ENCODE measurements at places on chromosomes 5 and 9.
A peak's percentile ranks its signal among the peaks of the same experiment; 100 is the strongest.

- DNase-seq, result no peak
These were observed 147.2 kb upstream of the LHFPL2 start for GRCh38 chr5:78795757-78796156.

- DNase-seq, result no peak
These were observed 171.1 kb downstream of the TARS1 start for GRCh38 chr5:33611877-33612276.

DNA sequence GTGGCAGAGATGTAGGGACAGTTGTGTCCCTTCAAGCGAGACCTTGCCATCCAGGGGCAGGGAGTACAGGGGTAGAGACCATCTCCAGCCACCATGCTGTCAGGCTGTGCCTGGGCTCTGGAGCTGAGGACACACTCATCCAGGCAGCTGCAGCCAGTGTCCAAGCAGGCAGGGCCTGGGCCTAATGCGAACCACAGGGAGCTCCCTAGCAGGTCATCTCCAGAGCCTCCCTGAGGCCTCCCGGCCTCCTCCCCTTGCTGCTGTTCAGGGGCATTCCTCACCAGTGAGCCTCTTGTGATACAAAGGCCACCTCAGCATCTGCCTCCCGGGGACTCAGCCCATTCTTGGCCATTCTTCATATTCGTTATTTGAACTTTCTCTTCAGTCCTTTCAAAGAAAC is 35.0 kb downstream of the TPPP start:
- DNase-seq, result no peak

GRCh38 chr5:93246090-93246855 is 334.7 kb downstream of the NR2F1-AS1 start:
- no peak for DNase-seq

GRCh38 chr9:131214876-131215275 is 61.4 kb downstream of the FAM78A start:
- no peak for DNase-seq

DNA sequence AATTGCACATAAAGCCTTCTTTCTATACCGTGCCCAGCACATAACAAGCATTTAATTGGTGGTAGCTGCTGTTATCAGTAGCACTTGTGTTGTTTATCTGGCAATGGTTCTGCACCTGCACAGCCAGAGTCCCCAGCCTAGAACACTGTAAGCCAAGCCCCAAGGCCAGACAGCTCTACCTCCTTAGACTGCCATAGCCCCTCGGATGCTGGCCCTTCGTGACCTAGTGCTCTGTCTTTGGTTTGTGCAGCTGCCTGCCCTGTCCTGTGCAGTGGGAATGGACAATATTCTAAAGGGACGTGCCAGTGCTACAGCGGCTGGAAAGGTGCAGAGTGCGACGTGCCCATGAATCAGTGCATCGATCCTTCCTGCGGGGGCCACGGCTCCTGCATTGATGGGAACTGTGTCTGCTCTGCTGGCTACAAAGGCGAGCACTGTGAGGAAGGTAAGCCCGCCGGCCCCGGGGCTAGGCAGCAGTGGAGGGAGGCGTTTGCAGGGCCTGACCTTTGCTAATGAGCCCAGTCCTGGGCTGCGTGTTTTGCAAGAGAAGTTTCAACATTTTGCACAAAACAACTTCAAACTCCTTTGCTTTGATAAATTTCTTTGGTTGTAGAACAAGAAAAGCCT is 173.3 kb upstream of the WWC1 start:
- no peak for DNase-seq

- no peak for DNase-seq
These were observed 277.2 kb upstream of the CDH9 start for GRCh38 chr5:27315363-27316270.

GRCh38 chr5:377326-377981 is 55.9 kb downstream of the AHRR start:
- DNase-seq, result peak; percentile 16

GRCh38 chr5:144076521-144077083 is 93.9 kb downstream of the YIPF5 start:
- no peak for DNase-seq

- peak; percentile 19 for DNase-seq
These were observed 191.6 kb upstream of the MSX2 start for GRCh38 chr5:174532455-174533453.

DNA sequence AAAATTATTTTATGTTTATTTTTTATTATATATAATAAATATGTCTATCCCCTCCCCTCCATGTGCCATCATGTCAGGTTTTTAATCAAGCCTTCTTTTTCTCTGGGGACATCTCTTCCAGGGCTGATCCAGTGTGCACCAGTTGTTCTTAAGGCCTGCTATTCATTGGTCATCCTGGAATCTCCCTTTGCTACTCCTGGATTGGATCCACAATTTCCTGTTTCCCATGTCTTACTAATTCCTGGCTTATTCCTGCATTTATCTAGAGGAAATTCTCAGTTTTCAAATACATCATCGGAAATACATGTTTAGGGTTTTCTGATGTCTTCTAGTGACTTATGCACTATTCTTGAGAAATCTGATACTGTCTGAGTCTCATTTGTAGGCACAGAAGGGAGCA is 56.8 kb downstream of the ANGPTL2 start:
- no peak for DNase-seq

- no peak for DNase-seq
These were observed 8.8 kb upstream of the PANK3 start for GRCh38 chr5:168587987-168588386.

GRCh38 chr5:53069626-53070025 is 39.9 kb downstream of the MOCS2 start:
- peak; percentile 68 for DNase-seq

- no peak for DNase-seq
These were observed 99.4 kb downstream of the DRD1 start for GRCh38 chr5:175344331-175345195.

DNA sequence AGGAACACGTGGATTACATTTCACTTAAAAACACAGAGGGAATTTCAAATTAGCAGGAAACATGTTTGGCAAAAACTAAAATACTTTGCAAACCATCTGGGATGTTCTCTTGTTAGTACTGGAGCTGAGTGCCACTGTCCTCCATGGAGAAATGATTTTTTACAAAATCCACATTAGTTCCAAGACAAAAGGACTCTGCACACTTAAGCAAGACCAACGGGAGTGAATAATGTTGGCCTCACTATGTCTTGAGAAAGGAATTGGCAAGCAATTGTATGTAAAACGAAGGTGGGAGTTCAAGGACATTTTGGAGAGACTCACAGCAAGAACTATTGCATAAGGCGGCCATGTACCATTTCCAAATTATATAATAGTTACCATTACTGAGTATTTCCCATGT is 547.5 kb downstream of the EBF1 start:
- no peak for DNase-seq

DNA sequence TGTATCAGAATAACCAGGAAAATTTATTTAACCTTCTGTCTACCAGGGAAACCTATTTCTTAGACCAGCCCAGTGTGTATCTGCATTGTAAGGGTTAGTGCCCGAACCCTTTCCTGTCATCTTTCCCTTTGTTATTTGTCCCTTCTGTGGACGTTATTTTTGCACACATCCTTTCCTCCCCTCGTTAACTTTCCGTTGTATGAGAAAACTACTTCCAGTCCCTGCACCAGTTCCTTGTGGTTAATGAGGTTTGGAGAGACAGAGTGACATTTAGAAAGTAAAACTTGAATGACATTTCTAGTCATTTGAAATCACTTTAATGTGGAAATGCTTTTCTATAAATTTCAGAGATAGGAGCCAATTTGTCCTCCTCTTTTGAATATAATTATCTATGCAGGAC is 4.3 kb upstream of the IFNB1 start:
- DNase-seq, result no peak

DNA sequence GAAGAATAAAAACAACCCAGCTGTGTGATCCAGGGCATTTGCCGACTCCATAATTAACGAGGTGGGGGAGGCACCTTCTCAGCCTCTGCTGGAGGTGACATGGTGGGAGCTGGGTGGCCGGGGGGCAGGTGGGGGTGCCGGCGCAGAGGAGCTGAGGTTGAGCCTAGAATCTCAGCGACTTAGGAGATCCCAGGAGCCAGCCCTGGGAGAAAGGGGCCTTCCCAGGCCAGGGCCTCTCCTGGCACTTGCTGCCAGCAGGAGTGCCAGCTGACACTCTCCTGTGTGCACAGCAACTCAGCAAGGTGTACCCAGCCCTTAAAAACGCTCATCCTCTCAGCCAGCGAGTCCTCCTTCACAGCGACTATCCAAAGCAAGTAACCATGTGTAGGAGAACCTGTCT is 62.8 kb upstream of the FCN1 start:
- DNase-seq, result no peak

- DNase-seq, result no peak
These were observed 46.2 kb upstream of the TNPO1 start for GRCh38 chr5:72770266-72770665.

DNA sequence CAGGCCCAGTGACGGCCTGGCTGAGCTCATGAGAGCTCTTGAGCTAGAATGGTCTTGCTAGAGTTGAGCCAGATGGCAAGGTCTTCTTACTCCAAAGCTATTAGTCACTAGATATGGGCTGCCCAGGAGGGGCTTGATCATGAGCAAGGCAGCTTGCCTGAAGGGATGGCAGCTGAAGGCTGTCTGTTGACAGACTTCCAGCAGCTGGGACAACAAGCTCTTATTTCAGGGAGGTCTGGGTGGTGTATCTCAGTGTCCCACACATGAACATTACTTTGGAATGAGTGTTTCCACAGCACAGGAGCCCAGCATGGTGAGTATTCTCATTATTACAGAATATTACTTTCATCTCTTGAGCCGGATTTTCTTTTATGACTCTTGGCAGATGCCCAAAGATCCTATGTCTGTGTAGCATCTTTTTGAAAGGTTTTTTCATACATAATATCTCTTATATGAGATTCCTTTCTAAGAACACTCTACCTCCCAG is 414.1 kb downstream of the ARHGEF28 start:
- no peak for DNase-seq

- DNase-seq, result no peak
These were observed 95.7 kb downstream of the HOMER1 start for GRCh38 chr5:79418276-79418675.

GRCh38 chr5:345404-346195 is 24.1 kb downstream of the AHRR start:
- no peak for DNase-seq

- DNase-seq, result no peak
These were observed 67.1 kb downstream of the COL5A1 start for GRCh38 chr9:134708672-134709038.

DNA sequence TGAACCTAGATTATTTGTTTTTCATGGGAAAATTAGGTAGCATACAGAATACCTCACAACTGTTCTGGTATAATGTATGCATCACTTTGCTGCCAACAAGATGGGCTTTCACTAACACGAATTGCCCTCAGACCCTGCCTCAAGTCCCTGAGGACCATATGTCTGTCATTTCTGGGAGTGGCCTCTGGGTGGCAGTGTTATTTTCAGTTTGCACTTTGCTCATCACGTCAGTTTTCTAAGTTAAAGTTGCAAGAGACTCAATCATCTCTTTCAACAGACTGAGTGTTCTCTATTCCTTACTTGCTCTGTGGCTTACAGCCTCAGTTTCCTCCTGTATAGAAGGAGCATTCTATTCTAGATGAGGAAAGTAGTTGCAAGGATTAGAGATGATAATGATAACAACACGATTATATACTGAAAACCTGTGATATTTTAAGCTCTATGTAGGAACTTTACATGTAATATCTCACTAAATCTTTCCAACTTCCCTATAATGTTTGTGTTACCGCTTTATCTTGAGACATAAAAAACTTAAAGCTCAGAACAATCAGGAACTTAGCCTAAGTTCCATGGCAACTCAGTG is 55.7 kb downstream of the TSSK1B start:
- peak; percentile 64 for DNase-seq

DNA sequence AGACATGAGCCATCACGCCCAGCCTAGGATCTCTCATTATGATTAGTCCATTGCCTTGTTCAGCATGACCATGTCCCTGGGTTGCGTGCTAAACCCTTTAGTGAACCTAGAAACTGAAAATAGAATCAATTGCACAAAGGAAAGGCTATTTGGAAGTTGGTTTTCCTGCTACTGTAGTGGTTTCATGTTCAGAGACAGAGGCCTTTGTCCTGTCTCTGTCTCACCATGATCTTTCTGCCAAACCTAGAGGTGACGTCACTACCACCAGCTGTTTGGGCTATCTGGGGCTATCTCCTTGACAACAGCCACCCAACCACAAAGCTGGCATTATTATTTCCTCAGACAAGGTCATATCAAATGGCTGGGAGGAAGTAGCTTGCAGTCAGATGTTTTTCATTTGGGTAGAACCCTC is 4.0 kb upstream of the CDK5RAP2 start:
- no peak for DNase-seq

- peak; percentile 47 for DNase-seq
These were observed 118.6 kb downstream of the SPEF2 start for GRCh38 chr5:35736280-35736679.

DNA sequence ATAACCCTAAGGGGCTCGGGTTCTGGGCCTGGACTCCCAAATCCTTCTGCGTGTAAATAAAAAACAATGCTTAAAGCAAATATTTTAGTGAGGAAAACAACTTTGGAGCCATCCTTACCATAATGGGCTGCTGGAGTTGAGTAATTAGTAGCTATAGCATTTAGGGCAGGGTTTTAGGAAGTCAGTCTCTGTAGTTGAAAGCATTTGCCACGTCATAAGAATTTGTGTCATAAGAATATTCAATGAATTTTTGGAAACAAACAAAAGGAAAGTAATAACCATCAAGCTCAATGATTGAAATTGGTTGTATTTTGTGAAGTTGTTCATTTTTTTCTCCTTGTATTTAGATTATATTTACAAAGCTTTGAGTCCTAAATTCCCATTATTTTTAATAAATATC is 114.8 kb upstream of the ELL2 start:
- no peak for DNase-seq

DNA sequence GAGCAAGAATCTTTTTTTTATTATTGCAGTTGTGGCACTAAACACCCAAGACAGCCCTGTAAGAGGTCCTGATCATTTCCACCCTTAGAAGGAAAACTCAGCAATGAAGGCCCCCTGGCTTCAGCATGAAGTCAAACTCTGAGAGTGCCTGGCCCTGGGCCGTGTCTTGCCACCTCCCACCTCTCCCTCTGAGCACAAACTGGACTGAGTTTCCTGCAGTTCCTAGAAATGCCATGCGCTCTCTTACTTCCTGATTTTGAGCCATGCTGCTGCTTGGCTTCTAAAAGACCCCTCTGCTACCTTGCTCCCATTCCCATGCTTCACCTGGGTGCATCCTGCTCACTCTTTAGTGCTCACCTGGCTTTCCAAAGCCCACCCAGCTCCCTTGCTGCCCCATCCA is 140.4 kb upstream of the KLF9 start:
- DNase-seq, result no peak

DNA sequence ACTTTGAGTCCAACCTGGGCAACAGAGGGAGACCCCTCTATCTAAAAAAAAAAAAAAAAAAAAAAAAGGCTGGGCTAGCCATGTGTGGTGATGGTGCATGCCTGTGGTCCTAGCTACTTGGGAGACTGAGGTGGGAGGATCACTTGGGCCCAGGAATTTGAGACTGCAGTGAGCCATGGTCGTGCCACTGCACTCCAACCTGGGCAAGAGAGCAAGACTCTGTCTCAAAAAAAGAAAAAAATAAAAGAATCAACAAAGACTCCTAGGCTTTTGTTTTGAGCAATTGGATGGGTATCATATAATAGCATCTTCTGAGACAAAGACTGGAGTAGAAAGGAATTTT is 481.7 kb upstream of the PAPPA start:
- DNase-seq, result no peak
